Skin of body (tissue), 3 donors: ENCODE measurements at places on chromosomes 6 and 20. TPM values are rescaled to one million over a fixed set of nuclear protein-coding genes. Genes with fewer than 3 reads are reported as not detected.
A peak's percentile ranks its signal among the peaks of the same experiment; 100 is the strongest.

The APOBEC2 gene
- 60.6 TPM for total RNA-seq

The TMEM170B gene
- total RNA-seq = 5.8 TPM

- no peak for DNase-seq
Observed at GRCh38 chr6:57134954-57135353, 37.2 kb upstream of the BAG2 start.

DNA sequence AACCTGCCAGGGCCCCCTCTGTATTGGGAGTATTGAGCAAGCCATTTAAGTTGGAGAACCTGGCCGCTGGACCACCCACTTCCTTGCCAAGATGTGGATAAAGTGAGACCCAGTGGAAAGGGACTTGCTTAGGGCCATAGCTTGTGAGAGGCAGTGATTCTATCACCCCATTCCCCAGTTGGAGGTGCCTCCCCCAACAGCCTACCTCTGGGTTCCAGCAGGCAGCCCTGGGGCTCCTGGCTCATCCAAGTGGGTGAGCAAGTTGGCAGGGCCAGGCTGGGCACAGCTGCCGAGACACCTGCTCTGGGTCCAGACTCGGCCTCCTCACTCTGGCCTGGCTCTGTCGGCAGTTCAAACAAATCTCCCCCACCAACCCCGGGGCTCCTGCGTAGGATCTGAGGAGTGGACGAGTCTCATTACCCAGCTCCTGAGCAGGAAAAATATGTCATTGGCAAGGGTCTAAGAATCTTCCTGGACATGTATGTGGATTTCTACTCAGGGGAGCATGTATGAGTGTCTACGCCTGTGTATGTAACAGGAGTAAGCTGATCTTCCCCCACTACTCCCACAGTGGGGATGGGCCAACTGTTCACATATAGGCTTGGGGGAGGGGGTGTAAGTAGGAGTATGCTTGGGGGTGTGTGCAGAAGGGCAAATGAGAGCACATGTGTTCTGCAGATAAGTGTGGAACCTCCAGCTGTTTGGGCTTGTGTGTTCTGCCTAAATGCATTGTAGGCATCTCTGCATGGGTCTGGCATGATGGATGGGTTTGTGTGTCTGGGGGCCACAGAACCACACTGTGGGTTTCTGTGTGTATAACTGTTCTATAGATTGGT, 1.9 kb downstream of the ID1 start:
- DNase-seq = peak; percentile 84

DNA sequence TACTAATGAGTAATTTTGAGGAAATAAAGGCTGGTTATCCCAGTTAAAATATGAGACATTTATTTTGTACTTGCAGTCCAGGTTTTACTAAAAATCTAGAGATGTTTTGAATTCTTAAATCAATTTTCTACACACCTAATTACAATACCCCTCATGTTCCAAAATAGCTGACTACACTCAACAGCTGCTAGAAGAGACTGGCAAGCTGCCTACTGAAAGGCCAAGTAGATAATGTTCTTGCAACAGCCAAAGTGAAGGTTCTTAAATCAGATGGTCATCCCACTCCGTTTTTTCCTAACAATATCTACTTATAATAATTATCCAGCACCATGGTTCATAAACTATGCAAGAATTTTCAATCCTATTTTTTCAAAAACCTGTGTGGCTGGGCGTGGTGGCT, 69.0 kb downstream of the DTNBP1 start:
- no peak for DNase-seq

DNA sequence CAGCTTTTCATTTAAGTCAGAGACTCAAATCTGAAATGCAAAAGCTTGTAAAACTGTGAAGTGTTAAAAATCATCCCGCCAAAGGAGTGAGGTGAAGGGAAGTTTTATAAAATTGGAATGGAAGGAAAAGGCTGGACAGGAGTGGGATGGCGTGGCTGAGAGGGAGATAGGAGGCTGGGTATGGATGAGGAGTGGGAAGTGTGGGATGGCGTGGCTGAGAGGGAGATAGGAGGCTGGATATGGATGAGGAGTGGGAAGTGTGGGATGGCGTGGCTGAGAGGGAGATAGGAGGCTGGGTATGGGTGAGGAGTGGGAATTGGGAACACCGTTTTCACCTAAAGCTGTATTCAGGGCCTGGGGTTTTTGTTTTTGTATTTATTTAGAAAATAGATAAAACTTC, 59.4 kb upstream of the NKX2-2 start:
- no peak for DNase-seq
